CD4-positive, alpha-beta T cell (primary cell): ENCODE measurements at places on chromosomes 7 and 10. TPM values are rescaled to one million over a fixed set of nuclear protein-coding genes. Genes with fewer than 3 reads are reported as not detected.

Gene C10orf71
- not detected for total RNA-seq

Gene NFE2L3
- 0.93 TPM for total RNA-seq

Gene TLL2
- total RNA-seq, result not detected

Gene RBP4
- total RNA-seq, result not detected

Gene ACSM6
- total RNA-seq, result not detected

Gene DNA2
- total RNA-seq, result 3.7 TPM

Gene ZNF273
- 6.8 TPM for total RNA-seq

Gene LIPN
- total RNA-seq, result not detected

Gene NT5C3A
- 33.3 TPM for total RNA-seq

Gene HTRA1
- total RNA-seq, result not detected

Gene RARRES2
- not detected for total RNA-seq

Gene SPDYE5
- total RNA-seq, result 0.20 TPM

Gene DNMBP
- 2.3 TPM for total RNA-seq

Gene CCZ1B
- total RNA-seq, result 84.5 TPM

Gene CDK14
- total RNA-seq, result 0.45 TPM

Gene PNLIPRP1
- total RNA-seq, result not detected

Gene PTPN20
- total RNA-seq, result 2.5 TPM

Gene HYAL4
- total RNA-seq, result not detected

Gene HACD1
- total RNA-seq, result 0.77 TPM

Gene TSPAN13
- total RNA-seq, result 0.16 TPM

Gene KLHDC10
- 8.8 TPM for total RNA-seq

Gene OR2A5
- not detected for total RNA-seq

Gene ASZ1
- total RNA-seq, result not detected

Gene HOXA10
- total RNA-seq, result not detected

Gene NXPH1
- total RNA-seq, result not detected

Gene SLC26A4
- total RNA-seq, result not detected

Gene MRPS16
- total RNA-seq, result 31.9 TPM

Gene HOXA5
- not detected for total RNA-seq

Gene WDR86
- 6.2 TPM for total RNA-seq
